ENCODE measurements at places on chromosomes 2 and 18. TPM values are rescaled to one million over a fixed set of nuclear protein-coding genes. Genes with fewer than 3 reads are reported as not detected.

DNA sequence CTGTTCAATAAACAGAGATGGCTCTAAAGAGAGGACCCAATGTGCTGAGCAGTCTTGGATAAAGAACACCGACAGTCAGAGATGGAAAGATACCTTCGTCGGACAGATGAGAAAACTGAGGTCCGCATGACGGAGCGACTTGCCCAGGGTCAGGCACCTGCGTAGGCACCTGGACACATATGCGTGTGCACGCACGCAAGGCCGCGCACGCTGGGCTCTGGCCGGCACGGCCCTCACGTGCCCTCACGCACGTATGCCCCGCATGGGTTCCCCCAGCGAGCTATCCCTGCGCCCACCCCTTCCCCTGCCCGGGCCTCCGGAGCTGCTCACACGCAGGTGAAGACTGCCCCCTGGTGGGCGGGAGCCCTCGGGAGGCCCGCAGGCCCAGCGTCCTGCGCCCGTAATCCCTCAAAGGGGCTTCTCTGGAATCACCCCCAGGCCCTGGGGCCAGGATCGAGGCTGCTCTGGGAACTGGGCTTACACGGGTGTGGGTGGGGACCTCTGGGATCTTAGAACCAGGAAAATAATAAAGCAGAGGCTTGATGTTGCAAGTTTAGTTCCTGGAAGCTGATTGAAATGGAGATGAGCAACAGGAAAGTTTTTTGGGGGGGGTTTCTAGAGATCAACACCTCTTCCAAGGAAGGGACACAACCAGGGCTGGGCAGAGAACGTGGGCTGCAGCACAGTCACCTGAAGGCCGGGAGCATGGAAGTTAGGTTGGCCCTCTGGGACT lies 246.3 kb downstream of the TNS1 start:
- DNase-seq = peak; percentile 49

DNA sequence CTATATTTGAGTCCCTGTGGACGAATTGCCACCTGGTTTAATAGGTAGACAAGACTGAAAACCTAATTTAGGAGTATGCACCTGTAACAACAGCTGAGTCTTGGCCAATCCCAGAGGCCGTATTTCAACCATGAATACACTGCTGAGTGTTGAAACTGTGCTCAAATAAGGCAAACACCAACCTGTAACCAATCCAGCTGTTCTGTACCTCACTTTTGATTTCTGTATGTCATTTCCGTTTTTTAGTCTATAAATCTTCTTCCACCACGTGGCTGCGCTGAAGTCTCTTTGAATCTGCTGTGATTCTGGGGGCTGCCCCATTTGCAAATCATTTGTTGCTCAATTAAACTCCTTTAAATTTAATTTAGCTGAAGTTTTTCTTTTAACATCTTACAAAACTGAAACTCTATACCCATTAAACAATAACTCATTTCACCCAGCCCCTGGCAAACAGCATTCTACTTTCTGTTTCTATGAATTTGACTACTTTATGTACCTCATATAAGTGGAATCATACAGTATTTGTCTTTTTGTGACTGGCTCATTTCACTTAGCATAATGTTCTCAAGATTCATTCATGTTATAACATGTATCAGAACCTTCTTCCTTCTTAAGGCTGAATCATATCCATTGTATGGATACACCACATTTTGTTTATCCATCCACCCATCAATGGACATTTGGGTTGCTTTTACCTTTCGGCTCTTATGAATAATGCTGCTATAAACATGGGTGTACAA lies 7.5 kb upstream of the YPEL5 start:
- no peak for DNase-seq

DNA sequence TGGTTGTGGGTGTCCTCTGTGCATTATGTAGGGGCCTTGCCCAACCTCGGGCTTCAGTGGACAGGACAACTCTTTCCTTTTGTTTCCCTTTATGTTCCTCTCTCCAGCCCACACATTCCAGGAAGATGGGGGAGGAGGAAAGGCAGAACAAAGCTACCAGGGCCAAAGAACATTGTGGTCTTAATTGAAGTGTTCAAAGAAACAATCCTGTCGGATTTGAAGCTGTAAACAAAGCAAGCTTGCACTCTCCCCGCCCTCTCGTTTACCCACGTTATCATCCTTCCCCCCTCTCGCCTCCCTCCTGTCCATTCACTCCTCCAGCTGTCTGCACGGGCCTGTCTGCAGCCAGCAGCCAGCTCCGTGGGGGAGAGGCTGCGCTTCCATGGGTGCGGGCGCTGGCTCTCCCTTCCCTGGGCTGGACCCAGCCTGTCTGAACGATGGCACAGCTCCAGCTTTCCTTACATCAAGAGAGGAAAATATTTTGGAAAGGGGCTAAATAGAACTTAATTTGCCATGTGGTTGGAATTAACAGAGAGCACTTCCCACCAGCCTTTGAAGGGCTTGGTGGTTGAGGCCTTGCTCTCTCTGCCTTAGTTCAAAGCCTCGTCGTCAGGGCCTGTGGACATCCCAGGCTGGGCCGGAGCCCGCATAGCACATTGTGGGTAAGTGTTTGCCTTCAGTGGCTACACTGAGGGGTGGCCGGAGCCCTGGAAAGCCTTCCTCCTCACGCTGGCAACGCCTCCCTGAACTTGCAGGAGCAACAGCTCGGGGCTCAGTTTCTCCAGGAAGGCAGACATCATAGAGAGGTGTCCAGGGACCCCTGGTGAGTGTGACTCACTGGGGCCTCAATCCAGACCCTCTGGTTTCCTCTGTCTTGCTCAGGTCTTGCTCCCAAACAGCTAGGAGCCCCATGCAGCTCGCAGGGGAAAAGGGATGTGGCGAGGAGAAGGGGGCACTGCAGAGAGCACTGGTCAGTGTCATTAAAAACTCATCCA lies 60.6 kb upstream of the HS6ST1 start:
- DNase-seq = peak; percentile 91

The TPRKB gene
- 54.8 TPM for total RNA-seq
